ENCODE measurements at places on chromosomes 3 and 15. TPM values are rescaled to one million over a fixed set of nuclear protein-coding genes. Genes with fewer than 3 reads are reported as not detected.

The RGMA gene
- total RNA-seq: 0.49 TPM

The ZMYND10 gene
- total RNA-seq: 0.94 TPM

The CD80 gene
- total RNA-seq: 0.03 TPM

The GOLGA8O gene
- 0.28 TPM for total RNA-seq

The CASR gene
- not detected for total RNA-seq

The LXN gene
- 48.4 TPM for total RNA-seq

The DAZL gene
- total RNA-seq: not detected

The RBP2 gene
- total RNA-seq: not detected

The INKA1 gene
- total RNA-seq: 2.8 TPM

The CCRL2 gene
- not detected for total RNA-seq

The ACAD9 gene
- total RNA-seq: 24.5 TPM

The RTP1 gene
- not detected for total RNA-seq

The TFG gene
- total RNA-seq: 145 TPM

The KBTBD12 gene
- not detected for total RNA-seq

The EPHB1 gene
- 0.06 TPM for total RNA-seq

The TLR9 gene
- not detected for total RNA-seq

The TAGLN3 gene
- 0.05 TPM for total RNA-seq

The TMEM207 gene
- not detected for total RNA-seq

The CNTN4 gene
- total RNA-seq: not detected

The NEK10 gene
- 0.66 TPM for total RNA-seq

The GRAMD2A gene
- 0.26 TPM for total RNA-seq

The CNTN6 gene
- total RNA-seq: not detected

The CPN2 gene
- not detected for total RNA-seq

The FRMD5 gene
- 2.1 TPM for total RNA-seq

The GCSAM gene
- not detected for total RNA-seq

The CKMT1A gene
- total RNA-seq: 3.3 TPM

The NPAP1 gene
- total RNA-seq: not detected

The KIF7 gene
- total RNA-seq: 3.4 TPM

The TRIM42 gene
- not detected for total RNA-seq

The PARP15 gene
- not detected for total RNA-seq

The REC114 gene
- total RNA-seq: not detected

The RNU5B-1 gene
- total RNA-seq: not detected

The ALDH1A2 gene
- total RNA-seq: 0.15 TPM

The TMEM108 gene
- total RNA-seq: not detected

The GOLGA8H gene
- 2.4 TPM for total RNA-seq

The TATDN2 gene
- 30.1 TPM for total RNA-seq

The SLC25A20 gene
- 10.7 TPM for total RNA-seq

The C3orf70 gene
- 0.21 TPM for total RNA-seq

The USP8 gene
- total RNA-seq: 36.6 TPM

The DNAJA4 gene
- 0.11 TPM for total RNA-seq

The GP9 gene
- not detected for total RNA-seq
